ENCODE measurements at places on chromosomes 2 and 18. TPM values are rescaled to one million over a fixed set of nuclear protein-coding genes. Genes with fewer than 3 reads are reported as not detected.

The TP53I3 gene
- total RNA-seq = 31.9 TPM

The IGFBP5 gene
- total RNA-seq = 232 TPM

The LCT gene
- 3.2 TPM for total RNA-seq

The HMSD gene
- 0.10 TPM for total RNA-seq

The KCNE4 gene
- 54.6 TPM for total RNA-seq

The EN1 gene
- total RNA-seq = 0.43 TPM

All from hepatocyte (in vitro differentiated cells).